Thymus (tissue), 14 donors: ENCODE measurements at places on chromosomes 5 and 9. TPM values are rescaled to one million over a fixed set of nuclear protein-coding genes. Genes with fewer than 3 reads are reported as not detected.

DNA sequence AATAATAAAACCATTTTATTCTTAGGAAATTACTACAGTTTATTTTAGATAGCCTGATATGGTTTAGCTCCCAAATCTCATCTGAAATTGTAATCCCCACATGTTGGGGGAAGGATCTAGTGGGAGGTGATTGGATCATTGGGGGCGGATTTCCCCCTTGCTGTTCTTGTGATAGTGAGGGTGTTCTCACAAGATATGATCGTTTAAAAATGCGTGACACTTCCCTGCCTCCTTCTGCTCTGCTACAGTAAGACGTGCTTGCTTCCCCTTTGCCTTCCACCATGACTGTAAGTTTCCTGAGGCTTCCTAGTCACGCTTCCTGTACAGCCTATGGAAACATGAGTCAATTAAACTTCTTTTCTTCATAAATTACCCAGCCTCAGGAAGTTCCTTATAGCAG, 122.4 kb upstream of the FGF10 start:
- DNase-seq, result no peak

- no peak for DNase-seq
Observed at GRCh38 chr9:70517926-70518610, 103.6 kb upstream of the KLF9 start.

GRCh38 chr9:114378883-114379282, 8.9 kb downstream of the AKNA start:
- no peak for DNase-seq

DNA sequence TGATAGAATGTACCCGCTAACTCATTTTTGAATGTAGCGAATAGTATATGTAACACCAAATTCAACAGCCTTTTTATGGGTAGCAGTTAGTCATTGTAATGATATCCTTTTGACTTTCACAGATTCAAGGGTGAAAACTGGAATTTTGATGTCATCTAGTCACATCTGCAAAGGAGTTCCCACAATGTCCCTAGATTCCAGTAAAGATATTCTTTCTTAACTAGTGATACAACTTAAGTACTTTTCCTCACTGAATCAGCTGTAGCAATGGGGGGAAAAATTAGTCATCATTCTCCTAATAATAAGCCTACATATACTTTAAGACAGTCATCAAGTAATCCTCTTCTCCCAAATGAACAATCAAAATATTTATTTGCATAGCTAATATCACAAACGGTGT, 11.5 kb upstream of the SSBP2 start:
- DNase-seq, result no peak

- DNase-seq, result no peak
Observed at GRCh38 chr5:34455098-34455497, 201.0 kb upstream of the RAI14 start.

DNA sequence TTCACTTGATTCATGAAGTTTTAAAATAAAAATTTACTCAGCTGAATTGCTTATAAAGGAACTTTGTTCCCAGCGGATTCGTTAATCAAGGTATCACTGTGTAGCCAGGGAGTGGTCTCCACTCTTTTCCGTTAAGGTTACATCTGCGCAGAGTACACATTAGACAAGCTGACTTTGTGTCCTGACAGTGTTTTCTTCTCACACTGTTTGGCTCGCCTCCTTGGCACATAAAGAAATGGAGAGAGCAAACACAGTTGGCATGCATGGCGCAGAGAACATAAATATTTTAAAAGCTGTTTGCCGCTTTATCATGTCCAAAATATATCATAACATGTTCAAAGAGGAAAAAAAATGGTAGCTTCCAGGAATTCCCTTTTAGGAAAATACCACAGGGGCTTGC, 153.2 kb downstream of the EDIL3 start:
- DNase-seq, result no peak

DNA sequence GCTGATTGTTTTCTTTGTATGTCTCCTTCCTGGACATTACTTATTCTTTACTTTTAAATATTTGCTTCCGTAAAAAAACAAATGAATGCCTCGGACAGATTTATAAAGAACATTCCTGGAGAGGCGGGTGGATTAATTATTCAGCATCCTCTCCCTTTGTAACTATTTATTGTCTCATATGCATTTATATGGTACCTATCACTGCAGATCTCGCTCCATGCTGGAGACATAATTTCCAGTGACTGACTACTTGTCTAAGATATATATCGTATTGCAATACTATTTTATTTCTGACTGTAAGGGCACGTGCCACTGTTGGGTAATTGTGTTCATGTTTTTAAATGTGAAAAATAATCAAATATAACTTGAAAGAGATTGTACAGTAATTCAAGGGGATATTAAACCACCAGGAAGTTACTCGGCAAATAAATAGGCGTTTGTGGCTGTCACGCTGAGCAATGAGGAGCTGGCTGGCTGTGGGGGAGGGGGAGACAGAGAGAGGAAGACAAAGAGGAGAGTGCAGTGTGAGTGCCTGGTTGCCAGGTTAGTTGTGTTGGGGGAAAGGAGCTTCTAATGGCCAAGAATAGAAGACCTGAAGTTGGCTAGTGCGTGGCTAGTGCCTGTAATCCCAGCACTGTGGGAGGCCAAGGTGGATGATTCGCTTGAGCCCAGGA, 131.8 kb upstream of the GABRP start:
- DNase-seq, result no peak

GRCh38 chr9:4138781-4139180, 161.1 kb downstream of the GLIS3 start:
- DNase-seq, result no peak

DNA sequence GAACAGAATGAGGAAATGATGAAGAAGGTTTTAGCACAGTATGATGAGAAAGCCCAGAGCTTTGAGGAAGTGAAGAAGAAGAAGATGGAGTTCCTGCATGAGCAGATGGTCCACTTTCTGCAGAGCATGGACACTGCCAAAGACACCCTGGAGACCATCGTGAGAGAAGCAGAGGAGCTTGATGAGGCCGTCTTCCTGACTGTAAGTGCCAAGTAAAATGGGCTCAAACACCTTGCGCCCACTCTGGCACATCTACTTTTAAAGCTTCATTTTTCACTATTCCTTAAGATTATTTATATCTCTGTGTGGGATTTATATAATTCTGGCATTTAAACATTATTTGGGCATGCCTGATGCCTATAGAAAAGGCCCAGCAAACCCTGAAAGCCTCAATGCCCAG, 55.6 kb downstream of the CMYA5 start:
- no peak for DNase-seq

GRCh38 chr5:130871346-130872086, 293.5 kb downstream of the HINT1 start:
- DNase-seq, result peak; percentile 25

DNA sequence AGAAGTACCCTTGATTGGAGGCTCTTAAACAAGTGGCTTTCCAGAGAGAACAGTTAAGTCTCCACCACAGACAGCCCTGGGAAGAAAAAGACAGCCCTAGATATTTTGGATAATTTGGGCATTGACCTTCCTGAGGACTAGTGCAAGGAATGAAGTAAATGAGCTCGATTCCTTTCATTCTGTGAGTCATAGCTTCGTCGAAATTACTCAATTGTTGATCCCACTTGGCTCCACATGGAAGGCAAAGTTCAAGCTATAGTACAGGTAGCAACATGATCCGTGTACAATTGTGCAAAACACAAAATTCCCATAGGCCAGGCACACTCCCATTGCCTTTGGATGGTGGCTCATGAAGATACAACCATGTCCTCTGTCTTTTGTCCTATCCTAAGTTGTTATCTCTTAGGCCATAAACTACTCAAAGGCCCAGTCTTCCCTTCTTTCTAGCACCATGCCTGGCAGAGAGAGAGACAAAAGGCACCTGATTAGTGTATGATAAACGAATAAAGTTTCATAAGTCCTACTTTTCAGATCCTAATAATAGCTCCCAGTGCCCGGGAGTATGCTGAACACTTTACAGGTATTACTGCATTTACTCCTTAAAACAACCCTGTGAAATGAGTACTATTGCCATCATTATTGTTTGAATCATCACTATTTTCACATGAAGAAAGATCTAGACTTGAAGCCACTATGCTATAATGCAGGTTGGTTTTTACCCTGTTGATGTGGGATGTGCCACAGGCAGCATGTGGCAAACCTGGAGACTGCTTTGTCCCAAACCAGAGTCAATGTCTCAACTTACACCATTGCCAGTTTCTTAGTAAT, 116.7 kb upstream of the RANBP3L start:
- no peak for DNase-seq

GRCh38 chr9:28883234-28883633, 1310.0 kb upstream of the C9orf72 start:
- DNase-seq, result no peak

GRCh38 chr5:133612249-133612860, at the start of gene FSTL4:
FSTL4 (minus strand) TSS chr5:133612541.
- no peak for DNase-seq

DNA sequence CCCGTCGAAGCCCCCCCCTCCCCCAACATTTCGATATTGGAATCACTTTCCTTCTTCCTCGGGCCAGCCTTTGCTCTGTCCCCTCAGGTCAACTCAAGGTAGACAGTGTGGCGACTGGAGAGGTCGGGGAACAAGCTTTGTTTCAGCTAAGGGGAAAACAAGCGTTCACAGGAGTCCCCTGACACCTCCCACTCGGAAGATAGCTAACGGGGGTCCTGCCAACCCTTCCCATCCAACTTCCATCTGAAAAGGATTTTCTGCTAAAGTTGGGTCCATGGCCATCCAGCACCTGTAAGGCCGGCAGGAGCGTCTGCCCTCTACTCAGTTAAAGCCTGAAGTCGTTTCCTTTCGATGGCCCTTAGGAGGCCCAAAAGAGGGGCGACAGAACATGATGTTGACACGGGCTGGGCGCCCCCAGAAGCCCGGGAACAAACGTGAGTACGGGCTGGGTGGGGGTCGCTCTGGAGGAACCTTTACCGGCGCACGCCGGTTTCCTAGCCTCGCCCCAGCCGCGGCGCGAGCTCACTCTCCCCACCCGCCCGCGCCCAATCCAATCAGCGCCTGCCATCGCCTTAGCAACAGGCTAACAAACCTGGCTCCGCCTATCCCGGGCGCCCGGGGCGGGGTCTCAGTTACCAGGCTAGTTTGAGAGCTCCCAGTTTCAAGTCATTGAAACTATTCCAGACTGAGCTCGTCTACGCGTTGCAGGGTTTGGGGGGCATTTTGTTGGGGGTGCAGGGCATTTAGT, 2.5 kb downstream of the ARRDC3 start:
- DNase-seq, result peak; percentile 99

GRCh38 chr9:125822160-125822559, 75.0 kb downstream of the PBX3 start:
- no peak for DNase-seq

GRCh38 chr9:92097997-92098482, 17.2 kb downstream of the SPTLC1 start:
- peak; percentile 75 for DNase-seq

GRCh38 chr9:93126151-93126781, 7.8 kb downstream of the NINJ1 start:
- DNase-seq, result no peak

GRCh38 chr5:92676215-92677165, 904.5 kb downstream of the NR2F1-AS1 start:
- no peak for DNase-seq

- DNase-seq, result no peak
Observed at GRCh38 chr5:149886692-149887470, 57.7 kb downstream of the PDE6A start.

DNA sequence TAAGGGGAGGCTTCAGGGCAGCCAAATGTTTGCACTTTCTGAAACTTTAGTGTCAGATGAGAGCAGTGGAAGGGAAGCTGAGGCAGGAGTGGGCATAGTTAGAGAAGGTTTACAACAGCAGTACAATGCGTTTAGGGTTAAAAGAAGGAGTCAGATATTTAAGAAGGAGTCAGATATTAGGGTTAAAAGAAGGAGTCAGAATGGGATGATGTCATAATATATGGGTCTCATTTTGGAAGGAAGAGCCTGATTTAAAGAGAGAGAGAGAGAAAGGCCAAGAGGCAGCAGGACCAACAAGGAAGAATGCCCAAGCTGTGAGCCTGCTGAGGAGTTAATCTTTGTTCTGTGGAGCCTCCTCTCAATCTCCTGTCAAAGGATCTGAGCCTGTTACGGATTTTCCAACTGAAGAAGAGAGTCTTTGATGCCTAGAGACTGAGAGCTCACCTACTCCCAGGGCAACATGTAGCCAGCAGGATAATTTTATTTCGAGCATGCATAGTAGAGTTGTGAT, 9.5 kb downstream of the ISL1 start:
- no peak for DNase-seq

DNA sequence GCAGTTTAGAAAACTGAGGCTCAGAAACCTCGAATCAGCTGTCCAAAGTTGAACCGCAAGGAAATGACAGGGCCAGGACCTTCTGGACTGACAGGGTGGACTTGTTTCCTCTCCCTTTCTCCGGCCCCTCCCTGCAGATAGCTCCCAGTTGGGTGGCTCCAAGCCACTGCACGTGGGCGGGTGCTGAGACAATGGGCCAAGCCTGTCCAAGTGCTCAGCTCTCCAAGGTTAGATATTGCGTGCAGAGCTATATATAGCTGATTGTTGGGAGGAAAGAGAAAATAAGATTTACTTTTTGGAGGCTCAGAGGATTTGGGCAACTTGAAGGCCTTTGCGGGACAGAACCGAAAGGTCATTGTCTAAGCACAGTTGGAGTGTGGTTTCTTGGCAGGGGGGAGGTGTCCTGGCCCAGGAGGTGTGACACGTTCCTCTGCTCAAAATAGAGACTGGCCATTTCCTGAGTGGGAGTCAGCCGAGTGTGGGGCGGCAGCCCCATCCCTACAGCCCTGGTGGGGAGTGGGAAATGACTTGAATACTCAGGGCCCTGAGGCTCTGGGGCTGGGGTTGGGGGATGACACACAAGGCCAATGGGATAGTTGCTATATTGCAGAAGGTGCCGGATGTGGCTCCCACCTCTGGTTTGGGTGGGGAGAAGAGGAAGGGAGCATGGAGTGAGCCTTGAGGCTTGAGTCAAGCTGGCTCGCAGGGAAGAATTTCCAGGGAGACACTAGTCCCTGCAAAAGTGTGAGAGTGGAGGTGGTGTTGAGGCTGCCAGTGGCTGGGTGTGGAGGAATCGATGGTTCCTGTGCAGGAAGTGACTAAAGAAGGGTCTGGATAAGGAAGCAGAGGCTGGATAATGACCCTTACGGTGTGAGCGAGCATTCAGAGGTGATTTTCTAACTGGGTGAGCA, 44.4 kb upstream of the SMAD5 start:
- DNase-seq, result no peak

ANKRD31 gene
- total RNA-seq, result 0.61 TPM

GIN1 gene
- 9.6 TPM for total RNA-seq

B4GALT1 gene
- total RNA-seq, result 6.9 TPM

ORM2 gene
- total RNA-seq, result 0.38 TPM

TPPP gene
- total RNA-seq, result 0.24 TPM

WDR38 gene
- total RNA-seq, result 0.14 TPM

C6 gene
- 0.28 TPM for total RNA-seq

PAPPA gene
- 0.28 TPM for total RNA-seq

GDF9 gene
- 0.47 TPM for total RNA-seq

NFIB gene
- 10.3 TPM for total RNA-seq

TNIP1 gene
- 54.7 TPM for total RNA-seq

SLC45A2 gene
- not detected for total RNA-seq

SLC25A2 gene
- 0.09 TPM for total RNA-seq

LCN15 gene
- 0.05 TPM for total RNA-seq

SOX30 gene
- total RNA-seq, result 0.24 TPM
